Testis (tissue), 5 donors: ENCODE measurements at places on chromosomes 12 and 14. TPM values are rescaled to one million over a fixed set of nuclear protein-coding genes. Genes with fewer than 3 reads are reported as not detected.

GRCh38 chr14:23538050-23538718 is 13.4 kb downstream of the ZFHX2 start:
- H3K27ac ChIP-seq = no peak overlapping the region
- H3K4me3 ChIP-seq = no peak overlapping the region
- no peaks in the 10 kb centered on the region for H3K27me3 ChIP-seq
- H3K4me1 ChIP-seq = no peaks in the 10 kb centered on the region

- no peak for DNase-seq
- no peaks in the 10 kb centered on the region for H3K27me3 ChIP-seq
- H3K36me3 ChIP-seq = no peaks in the 10 kb centered on the region
- no peak overlapping the region for H3K4me3 ChIP-seq
- H3K4me1 ChIP-seq = no peaks in the 10 kb centered on the region
Observed at GRCh38 chr12:96810477-96810876, 96.6 kb upstream of the NEDD1 start.

GRCh38 chr14:32675433-32675832 is 263.2 kb upstream of the NPAS3 start:
- no peak overlapping the region for H3K4me3 ChIP-seq
- no peaks in the 10 kb centered on the region for H3K4me1 ChIP-seq
- H3K27me3 ChIP-seq = no peaks in the 10 kb centered on the region
- no peak overlapping the region for H3K27ac ChIP-seq

GRCh38 chr12:80938397-80938796 is 663 bp upstream of the LIN7A start:
- no peaks in the 10 kb centered on the region for H3K27me3 ChIP-seq
- H3K4me3 ChIP-seq = no peak overlapping the region
- H3K4me1 ChIP-seq = peaks cover 6% of the 10 kb centered on the region

DNA sequence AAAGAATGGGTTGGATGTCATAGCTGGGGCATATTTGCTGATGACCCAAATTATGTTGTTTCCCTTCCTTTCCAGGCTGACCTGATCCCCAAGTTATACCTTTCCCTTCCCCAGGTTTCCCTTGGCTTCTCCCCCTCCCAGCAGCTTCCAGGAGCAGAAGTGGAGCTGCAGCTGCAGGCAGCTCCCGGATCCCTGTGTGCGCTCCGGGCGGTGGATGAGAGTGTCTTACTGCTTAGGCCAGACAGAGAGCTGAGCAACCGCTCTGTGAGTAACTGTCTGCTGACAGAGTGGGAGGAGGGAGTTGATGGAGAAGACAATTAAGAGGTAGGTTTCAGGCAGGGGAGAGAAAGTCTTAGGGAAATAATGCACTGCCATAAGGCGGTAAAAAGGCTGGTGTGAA is 25.0 kb downstream of the A2ML1 start:
- H3K27ac ChIP-seq = no peak overlapping the region
- DNase-seq = no peak
- H3K36me3 ChIP-seq = no peaks in the 10 kb centered on the region
- no peaks in the 10 kb centered on the region for H3K27me3 ChIP-seq
- H3K4me3 ChIP-seq = no peak overlapping the region
- peaks cover 6% of the 10 kb centered on the region for H3K4me1 ChIP-seq

DNA sequence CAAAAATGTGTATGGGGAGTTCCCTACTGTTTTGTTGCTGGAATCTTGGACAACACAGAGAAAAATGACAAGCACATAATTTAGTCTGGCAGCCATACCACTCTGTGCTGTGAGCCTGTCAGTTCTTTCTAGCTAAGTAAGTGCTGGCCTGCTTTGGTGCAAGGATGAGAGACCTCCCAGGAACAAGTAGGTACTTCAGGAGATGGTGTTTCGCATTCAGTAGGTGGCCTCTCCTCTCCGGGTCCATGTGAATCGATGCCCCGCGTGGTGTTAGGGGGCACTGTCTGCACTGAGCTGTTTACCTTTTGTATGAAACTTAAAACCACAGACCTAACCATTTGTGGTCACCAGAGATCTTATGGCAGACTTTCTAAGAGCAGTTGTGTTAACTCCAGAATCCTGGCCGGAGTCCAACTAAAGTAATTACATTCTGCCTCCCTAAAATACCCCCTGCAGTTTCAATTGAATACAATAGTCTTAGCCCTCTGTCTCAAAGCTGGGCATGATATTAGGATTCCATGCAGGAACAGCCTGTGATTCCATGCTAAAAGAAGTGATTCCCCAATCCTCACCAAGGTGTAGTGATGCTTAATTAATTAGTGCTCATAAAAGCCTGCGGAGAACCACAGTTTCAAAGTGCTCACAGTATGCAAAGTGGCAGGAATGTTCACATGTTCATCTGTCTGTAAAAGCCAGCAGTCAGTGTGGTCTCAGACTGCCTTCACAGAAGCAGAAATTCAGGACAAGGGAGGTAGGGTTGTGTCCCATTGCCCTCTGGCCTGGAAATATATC is 64.2 kb downstream of the LLPH start:
- H3K27ac ChIP-seq = no peak overlapping the region
- H3K4me3 ChIP-seq = no peak overlapping the region
- H3K4me1 ChIP-seq = no peaks in the 10 kb centered on the region
- DNase-seq = no peak
- H3K36me3 ChIP-seq = no peaks in the 10 kb centered on the region
- H3K27me3 ChIP-seq = no peaks in the 10 kb centered on the region

GRCh38 chr14:94192536-94192935 is 18.4 kb downstream of the PPP4R4 start:
- no peak for DNase-seq
- H3K4me1 ChIP-seq = no peaks in the 10 kb centered on the region
- H3K36me3 ChIP-seq = no peaks in the 10 kb centered on the region
- H3K4me3 ChIP-seq = no peak overlapping the region
- no peaks in the 10 kb centered on the region for H3K27me3 ChIP-seq

GRCh38 chr12:50072198-50072907 is 12.8 kb upstream of the SMARCD1 start:
- H3K27ac ChIP-seq = no peak overlapping the region
- H3K4me1 ChIP-seq = peaks cover 4% of the 10 kb centered on the region
- no peaks in the 10 kb centered on the region for H3K36me3 ChIP-seq
- no peak overlapping the region for H3K4me3 ChIP-seq
- DNase-seq = no peak
- no peaks in the 10 kb centered on the region for H3K27me3 ChIP-seq

DNA sequence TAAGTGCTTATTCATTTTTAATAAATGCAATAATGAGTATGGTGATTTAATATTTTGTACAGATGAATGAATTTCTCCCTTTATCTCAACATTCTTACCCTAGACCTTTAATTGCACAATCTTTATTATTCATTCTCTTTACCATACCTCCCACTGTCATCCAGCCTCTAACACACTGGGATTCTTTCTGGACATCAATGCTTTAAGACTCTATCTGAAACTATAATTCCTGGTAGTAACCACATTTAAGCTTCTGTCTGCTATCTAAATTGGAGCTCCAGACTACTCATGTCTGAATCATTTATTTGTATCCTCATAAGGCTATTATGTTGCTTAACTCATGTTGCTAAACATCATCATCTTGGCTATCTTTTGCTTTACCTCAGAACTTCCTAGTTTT is 270.2 kb downstream of the ALG10B start:
- no peak overlapping the region for H3K4me3 ChIP-seq
- no peaks in the 10 kb centered on the region for H3K4me1 ChIP-seq
- H3K36me3 ChIP-seq = no peaks in the 10 kb centered on the region
- DNase-seq = no peak

DNA sequence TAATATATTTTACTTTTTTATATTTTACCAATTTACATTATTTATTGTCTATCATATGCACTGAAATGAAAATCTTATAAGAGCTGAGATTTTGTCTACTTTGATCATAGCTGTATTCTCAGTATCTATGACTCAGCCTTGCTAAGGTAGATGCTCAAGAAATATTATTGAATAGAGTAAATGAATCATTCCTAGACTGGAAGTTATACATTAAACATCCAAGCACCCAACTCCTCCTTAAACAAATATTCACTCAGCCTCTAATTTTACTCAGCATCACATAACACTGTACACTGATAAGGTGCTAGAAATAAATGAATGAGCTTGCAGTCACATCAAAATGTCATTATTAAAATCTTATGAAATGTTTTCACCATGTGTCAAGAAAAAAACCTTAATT is 1424.9 kb downstream of the LRFN5 start:
- H3K27ac ChIP-seq = no peak overlapping the region
- H3K4me3 ChIP-seq = no peak overlapping the region
- H3K4me1 ChIP-seq = no peaks in the 10 kb centered on the region
- no peak for DNase-seq

- DNase-seq = no peak
- no peaks in the 10 kb centered on the region for H3K27me3 ChIP-seq
- H3K27ac ChIP-seq = no peak overlapping the region
- H3K36me3 ChIP-seq = no peaks in the 10 kb centered on the region
Observed at GRCh38 chr12:26277506-26278246, 82.3 kb downstream of the SSPN start.

DNA sequence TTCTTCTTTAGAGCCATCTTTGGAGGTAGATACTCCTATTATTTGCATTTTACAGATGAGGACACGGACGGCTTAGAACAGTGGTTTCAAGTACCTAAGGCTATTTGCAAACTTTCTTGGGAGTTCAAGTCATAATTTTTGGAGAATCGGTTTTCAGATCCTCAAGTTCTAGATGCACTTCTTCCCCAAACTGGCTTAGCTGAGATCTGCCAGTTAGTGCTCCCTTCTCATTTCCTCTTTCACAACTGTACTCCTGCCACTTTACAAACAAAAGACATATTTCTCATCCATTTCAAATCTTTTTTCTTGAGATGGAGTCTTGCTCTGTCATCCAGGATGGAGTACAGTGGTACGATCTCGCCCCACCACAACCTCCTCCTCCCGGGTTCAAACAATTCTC is 77.3 kb downstream of the HELB start:
- no peaks in the 10 kb centered on the region for H3K27me3 ChIP-seq
- H3K4me1 ChIP-seq = no peaks in the 10 kb centered on the region
- H3K36me3 ChIP-seq = no peaks in the 10 kb centered on the region

GRCh38 chr12:49948866-49949845 is 1.4 kb upstream of the AQP2 start:
- no peak overlapping the region for H3K4me3 ChIP-seq
- DNase-seq = no peak
- peaks cover 5% of the 10 kb centered on the region for H3K4me1 ChIP-seq
- H3K27ac ChIP-seq = no peak overlapping the region

- no peak overlapping the region for H3K4me3 ChIP-seq
- no peak overlapping the region for H3K27ac ChIP-seq
- H3K36me3 ChIP-seq = no peaks in the 10 kb centered on the region
- no peaks in the 10 kb centered on the region for H3K4me1 ChIP-seq
- H3K27me3 ChIP-seq = no peaks in the 10 kb centered on the region
Observed at GRCh38 chr12:105469701-105470100, 139.2 kb downstream of the C12orf75 start.

DNA sequence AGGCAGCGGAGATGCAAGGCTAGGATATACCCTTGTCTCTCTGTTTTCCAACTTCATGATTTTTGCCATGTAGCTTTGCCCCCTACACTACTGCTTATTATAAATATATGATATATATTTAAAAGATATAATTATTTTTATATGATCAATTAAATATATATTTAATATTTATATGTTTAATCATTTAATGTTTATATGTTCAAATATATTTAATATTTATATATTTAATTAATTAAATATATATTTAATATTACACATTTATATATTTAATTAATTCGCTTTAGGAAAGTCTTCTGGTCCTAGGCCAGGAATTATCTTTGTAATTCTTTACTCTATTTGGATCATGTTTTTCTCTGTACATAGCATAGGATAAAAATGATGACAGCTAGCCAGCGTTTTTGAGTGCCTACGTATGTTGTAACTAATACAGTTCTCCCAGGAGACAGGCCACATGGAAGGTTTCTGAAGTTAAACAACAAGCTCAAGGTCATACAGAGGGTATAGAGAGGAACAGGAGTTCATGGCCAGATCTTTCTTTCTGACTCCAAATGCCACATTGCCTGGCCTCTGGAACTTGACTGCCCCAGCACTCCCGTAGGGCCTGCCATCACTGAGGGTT is 192.5 kb downstream of the KCNA5 start:
- H3K36me3 ChIP-seq = no peaks in the 10 kb centered on the region
- H3K27ac ChIP-seq = no peak overlapping the region
- H3K4me1 ChIP-seq = no peaks in the 10 kb centered on the region
- DNase-seq = no peak
- H3K27me3 ChIP-seq = no peaks in the 10 kb centered on the region
- no peak overlapping the region for H3K4me3 ChIP-seq

DNA sequence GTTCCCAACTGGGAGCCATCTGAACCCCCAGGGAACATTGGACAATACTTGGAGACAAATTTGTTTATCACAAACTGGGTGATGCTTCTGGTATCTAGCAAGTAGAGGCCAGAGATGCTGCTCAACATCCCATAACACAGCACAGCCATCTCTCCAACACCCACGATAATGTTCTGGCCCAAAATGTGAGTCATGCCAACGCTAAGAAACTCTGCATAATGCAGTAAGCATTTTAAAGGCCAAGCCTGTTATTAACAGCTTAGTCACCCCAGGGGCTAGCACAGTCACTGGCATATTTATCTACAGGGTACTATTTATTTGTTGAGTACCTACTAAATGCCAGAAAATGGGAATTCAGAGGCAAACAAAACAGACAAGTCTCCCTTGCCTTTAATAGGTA is 873.1 kb upstream of the TMEM132C start:
- H3K36me3 ChIP-seq = no peaks in the 10 kb centered on the region
- no peak overlapping the region for H3K27ac ChIP-seq
- H3K27me3 ChIP-seq = no peaks in the 10 kb centered on the region
- no peaks in the 10 kb centered on the region for H3K4me1 ChIP-seq
- DNase-seq = no peak
- H3K4me3 ChIP-seq = no peak overlapping the region

- no peak for DNase-seq
- peaks cover 6% of the 10 kb centered on the region for H3K4me1 ChIP-seq
- H3K27me3 ChIP-seq = no peaks in the 10 kb centered on the region
- H3K4me3 ChIP-seq = no peak overlapping the region
Observed at GRCh38 chr14:68528040-68528687, 264.7 kb downstream of the ZFP36L1 start.

GRCh38 chr12:107801150-107801549 is 26.6 kb downstream of the ASCL4 start:
- H3K4me3 ChIP-seq = no peak overlapping the region
- H3K27me3 ChIP-seq = no peaks in the 10 kb centered on the region
- no peaks in the 10 kb centered on the region for H3K4me1 ChIP-seq
- no peak overlapping the region for H3K27ac ChIP-seq
- H3K36me3 ChIP-seq = no peaks in the 10 kb centered on the region

DNA sequence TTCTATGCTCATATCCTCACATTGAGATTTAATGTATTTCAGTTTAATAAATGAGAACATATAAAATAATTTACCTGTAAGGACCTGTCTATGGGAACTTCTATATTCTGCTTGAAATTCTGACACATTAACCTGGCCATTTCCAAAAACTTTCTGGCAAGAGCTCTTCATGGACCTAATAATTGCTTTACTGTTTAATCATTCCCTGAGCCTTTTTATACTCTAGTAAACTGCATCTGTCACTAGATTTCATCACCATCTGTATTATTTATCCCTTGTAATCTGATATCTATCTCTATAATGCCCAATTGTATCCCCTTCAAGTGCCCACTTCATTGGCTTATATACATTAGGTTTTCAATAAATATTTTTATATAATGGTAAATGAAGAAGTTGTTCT is 327.7 kb downstream of the RAD51B start:
- H3K4me1 ChIP-seq = peaks cover 31% of the 10 kb centered on the region
- no peaks in the 10 kb centered on the region for H3K36me3 ChIP-seq
- no peak for DNase-seq
- no peak overlapping the region for H3K4me3 ChIP-seq
- H3K27me3 ChIP-seq = no peaks in the 10 kb centered on the region

The LRRC10 gene
- total RNA-seq = 0.12 TPM

The OAS2 gene
- total RNA-seq = 3.2 TPM

The TIMM9 gene
- total RNA-seq = 37.0 TPM

The PIP4P1 gene
- 38.8 TPM for total RNA-seq

The WDHD1 gene
- total RNA-seq = 9.0 TPM

The ABCD2 gene
- total RNA-seq = 0.55 TPM

The GNB3 gene
- total RNA-seq = 4.8 TPM

The JPH4 gene
- 3.6 TPM for total RNA-seq
